ENCODE measurements at places on chromosomes 12 and 14.

GRCh38 chr12:71760471-71760870 is 5.8 kb downstream of the RAB21 start:
- no peak for ATAC-seq

- no peak for ATAC-seq
These were observed 47.6 kb downstream of the ANO4 start for GRCh38 chr12:100842156-100842555.

DNA sequence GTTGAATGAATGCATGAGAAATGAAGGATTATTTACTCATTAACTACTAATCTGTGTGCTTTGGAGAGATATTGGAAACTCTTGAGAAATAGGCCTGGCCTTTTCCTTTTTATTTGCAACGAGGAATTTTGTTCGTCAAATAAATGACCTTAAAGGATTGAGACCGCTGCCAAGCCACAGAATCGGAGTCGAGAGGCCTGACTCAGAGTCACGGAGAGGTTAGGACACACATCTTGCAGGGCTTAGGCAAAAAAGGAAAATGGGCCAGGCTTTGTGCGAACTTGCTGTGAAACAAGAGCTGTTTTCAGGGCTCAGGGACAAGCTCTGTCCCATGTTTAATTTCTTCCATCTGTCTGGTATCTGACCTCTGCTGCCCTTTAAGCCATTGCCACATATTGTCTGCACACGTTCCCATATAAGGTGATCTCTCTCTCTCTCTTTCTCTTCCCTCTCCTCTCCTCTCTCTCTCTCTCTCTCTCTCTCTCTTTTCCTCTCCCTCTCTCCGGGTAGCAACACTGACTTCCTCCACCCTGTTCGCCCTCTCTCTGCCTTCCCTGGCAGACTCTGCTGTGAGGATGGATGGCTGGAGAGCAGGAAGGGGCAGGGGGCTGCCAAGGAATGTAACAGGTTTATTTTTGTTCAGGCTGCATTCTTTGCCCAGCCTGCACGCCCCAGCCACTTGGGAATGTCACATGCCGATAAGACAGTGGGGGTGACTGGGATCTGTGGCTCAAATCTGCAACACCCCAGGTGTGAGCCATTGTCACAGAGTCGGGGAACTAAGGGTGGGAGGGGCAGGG is 14.9 kb upstream of the IFT81 start:
- peak; percentile 93 for ATAC-seq

DNA sequence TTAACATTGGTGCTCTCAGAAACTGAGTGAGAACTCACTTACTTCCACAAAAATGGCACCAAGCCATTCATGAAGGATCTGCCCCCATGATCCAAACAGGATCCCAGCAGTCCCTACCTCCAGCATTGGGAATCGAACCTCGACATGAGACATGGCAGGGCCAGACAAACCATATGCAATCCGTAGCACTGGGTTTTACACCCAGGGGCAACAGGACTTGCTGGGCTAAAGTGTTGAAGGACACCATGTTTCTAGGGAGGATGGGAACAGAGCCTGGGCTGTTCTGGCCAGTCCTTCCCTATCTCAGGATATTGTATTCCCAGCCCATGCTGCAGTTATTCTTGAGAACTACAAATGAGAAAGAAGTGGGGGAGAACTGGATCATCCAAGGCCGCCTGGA is 36.6 kb downstream of the SERPINA3 start:
- no peak for ATAC-seq

DNA sequence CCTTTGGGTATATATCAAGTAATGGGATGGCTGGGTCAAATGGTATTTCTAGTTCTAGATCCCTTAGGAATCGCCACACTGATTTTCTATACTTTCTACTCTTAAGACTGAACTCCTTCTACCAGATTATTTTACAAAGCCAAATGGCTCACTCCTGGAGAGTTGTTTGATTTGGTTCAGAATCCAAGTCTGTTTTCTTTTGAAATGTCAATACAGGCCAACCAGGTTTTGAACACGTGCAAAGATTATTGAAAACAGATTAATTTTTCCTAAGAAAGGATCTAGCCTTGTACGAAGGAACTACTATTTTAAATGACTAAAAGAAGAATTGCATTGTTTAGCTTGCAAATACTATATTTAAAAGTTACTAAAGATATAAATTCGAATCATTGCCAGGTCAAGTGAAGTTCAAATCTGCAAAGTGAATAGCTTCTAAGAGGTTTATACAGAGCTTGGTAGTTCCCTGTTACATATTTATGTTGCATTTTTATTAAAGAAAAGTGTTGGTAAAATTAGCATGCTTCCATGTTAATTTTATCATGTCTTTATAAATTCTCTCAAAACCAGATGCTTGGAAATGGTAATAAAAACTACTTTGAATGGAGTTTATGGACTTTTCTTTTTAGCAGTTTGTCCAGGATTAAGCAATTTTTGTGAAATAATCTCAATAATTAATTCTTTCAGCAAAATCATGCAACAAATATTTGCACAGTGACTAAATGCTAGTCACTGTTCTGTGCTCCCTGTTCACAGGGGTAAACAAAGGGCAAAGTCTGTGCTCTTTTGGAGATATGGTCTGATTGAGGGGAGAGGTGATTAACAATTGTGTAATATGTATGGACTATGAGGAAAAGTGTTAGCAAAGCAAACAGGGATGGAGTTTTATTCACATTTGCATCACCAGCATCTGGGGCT is 38.9 kb downstream of the GPR65 start:
- no peak for ATAC-seq

DNA sequence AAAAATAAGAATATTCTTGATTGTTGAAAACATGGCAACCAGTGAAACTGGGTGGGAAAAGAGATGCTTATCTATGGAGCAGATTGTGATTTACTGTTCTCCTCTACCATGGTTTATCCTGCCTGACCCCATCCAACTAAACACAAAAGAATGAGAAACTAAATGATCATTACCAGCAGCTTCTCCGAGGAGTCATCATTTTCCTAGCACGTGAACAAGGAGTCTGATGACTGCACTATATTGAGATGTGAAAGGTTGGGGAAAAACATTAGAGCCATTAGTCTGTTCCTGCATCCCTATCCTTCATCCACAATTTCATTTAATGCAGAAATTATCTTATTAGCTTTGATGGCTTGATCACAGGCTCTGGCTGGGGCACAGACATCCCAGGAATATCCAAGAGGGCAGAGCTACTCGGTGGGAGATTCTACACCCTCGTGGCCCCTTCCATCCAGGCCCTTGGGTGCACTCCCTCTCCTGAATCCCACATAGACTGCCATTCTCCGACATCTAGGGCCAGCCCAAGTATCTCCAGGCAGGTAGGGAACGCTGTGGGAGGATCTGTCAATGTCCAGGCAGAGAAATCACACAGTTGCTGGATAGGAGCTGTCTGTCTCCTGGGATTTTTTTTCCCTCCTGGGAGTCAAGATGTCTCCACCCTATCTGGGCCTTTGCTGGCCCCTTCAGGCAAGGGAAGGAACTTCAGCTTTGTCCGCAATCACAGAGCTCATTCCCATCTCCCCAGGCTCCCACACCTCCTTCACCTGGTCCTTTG is 43.3 kb upstream of the DHRS4 start:
- ATAC-seq: no peak

GRCh38 chr14:89368490-89369477 is 48.2 kb downstream of the FOXN3 start:
- ATAC-seq: no peak

GRCh38 chr14:100885617-100886016 is 17.9 kb downstream of the RTL1 start:
- no peak for ATAC-seq

GRCh38 chr14:73717266-73717665 is 3.1 kb upstream of the PNMA1 start:
- ATAC-seq: no peak

GRCh38 chr14:104238424-104239184 is 100.2 kb downstream of the KIF26A start:
- no peak for ATAC-seq
